ENCODE measurements at places on chromosomes 16 and 17. TPM values are rescaled to one million over a fixed set of nuclear protein-coding genes. Genes with fewer than 3 reads are reported as not detected.

The SHPK gene
- 11.7 TPM for total RNA-seq

The KCNH4 gene
- under 0.01 TPM for total RNA-seq

The PPL gene
- total RNA-seq, result 1.5 TPM

The CHST6 gene
- total RNA-seq, result 0.77 TPM

The TLCD3A gene
- 33.8 TPM for total RNA-seq

The PMFBP1 gene
- total RNA-seq, result not detected

The VMO1 gene
- total RNA-seq, result not detected

The HSF5 gene
- total RNA-seq, result not detected

The RASD1 gene
- 1.7 TPM for total RNA-seq

The PRSS33 gene
- total RNA-seq, result not detected

The NPIPB13 gene
- total RNA-seq, result 0.58 TPM

The TRPV3 gene
- 2.0 TPM for total RNA-seq

The NPIPB9 gene
- total RNA-seq, result 0.96 TPM

The TEKT5 gene
- not detected for total RNA-seq

The TM4SF5 gene
- not detected for total RNA-seq

The ABCA9 gene
- total RNA-seq, result 17.8 TPM

The CBX8 gene
- 3.1 TPM for total RNA-seq

The KRT33A gene
- not detected for total RNA-seq

The RNF222 gene
- not detected for total RNA-seq

The STH gene
- not detected for total RNA-seq

Data from regular cardiac myocyte (primary cell).